NCI-H1417 (cell line): ENCODE measurements at places on chromosomes 2 and 18.

DNA sequence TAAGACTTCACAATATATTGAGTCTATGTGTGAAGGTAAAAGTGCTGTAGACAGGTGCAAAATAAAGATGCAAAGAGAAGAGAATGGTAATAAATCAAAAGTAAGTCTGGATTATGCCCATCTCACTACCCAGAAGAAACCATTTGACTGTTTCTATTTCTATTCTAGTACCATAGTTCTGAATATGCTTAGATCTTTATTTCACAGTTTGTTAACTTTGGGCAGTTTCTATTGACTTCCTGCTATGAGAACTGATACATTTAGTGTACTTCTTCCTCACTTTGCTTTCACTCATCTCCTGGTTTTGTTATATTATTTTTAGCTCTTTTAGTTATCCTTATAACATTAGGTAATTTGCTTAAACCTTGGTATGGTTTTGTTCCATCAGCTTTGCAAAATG, 94.9 kb downstream of the HS1BP3 start:
- DNase-seq, result no peak

GRCh38 chr2:217363470-217363869, 503.6 kb upstream of the TNP1 start:
- DNase-seq, result no peak

- no peak for DNase-seq
Measured at GRCh38 chr2:127163921-127164320, 56.2 kb downstream of the CYP27C1 start.

GRCh38 chr18:58887613-58887963, 22.9 kb downstream of the ZNF532 start:
- no peak for DNase-seq

- no peak for DNase-seq
Measured at GRCh38 chr2:17538022-17538843, 2.3 kb upstream of the VSNL1 start.

GRCh38 chr2:202147775-202148174, 74.7 kb downstream of the KIAA2012 start:
- DNase-seq, result no peak

GRCh38 chr2:162091325-162092007, 17.5 kb upstream of the DPP4 start:
- peak; percentile 2 for DNase-seq

GRCh38 chr18:66682855-66683322, 79.0 kb upstream of the CDH19 start:
- DNase-seq, result no peak

GRCh38 chr18:48475635-48476549, 62.9 kb upstream of the CTIF start:
- DNase-seq, result peak; percentile 66

- no peak for DNase-seq
Measured at GRCh38 chr2:232228332-232228731, 150.2 kb upstream of the ALPP start.

- no peak for DNase-seq
Measured at GRCh38 chr2:237698358-237698694, 70.9 kb downstream of the LRRFIP1 start.

DNA sequence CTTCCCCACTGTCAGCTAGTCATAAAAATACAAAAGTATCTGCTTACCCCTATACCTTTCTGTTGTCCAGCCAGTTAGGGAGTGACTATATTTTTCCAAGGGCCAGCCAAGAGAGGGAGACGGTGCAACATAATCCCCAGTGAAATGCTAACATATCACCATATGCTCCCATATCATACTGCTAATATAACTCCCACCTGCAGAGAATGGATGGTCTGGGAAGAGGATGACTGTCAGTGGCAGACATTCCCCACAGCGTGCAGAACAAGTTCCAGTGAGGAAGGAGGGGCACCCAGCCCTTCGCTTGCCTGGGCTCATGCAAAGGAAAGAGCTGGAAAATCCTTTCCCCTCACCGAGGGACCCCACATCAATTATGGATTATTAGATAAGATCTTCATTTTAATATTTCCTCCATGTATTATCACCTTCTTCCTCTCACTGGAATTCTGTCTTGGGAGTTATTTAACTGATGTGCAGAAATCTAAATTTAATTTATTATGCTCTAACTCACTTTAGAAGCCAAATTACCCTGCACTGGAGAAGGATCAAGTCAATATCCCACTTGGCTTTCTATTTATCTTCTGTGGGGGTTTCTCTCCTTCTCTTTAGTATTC, 135.6 kb downstream of the GALNT14 start:
- DNase-seq, result no peak

DNA sequence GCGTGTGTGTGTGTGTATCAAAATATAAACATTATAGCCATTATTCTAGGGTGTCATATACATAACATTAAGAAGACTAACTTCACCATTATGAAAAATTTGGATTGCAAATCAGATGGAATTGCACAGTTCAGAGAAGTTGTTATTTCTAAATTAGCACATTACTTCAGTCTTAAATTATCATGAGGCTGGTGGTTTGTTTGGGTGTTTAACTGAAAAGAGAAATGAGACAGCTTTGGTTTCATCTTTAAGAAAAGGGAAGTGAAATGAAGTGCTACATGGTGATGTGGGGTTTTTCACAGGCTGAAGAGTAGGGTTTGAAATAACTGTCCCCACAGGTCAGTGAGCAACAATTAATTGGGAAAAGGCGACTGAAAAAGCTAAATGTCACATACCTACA, 161.2 kb upstream of the XIRP2 start:
- no peak for DNase-seq

DNA sequence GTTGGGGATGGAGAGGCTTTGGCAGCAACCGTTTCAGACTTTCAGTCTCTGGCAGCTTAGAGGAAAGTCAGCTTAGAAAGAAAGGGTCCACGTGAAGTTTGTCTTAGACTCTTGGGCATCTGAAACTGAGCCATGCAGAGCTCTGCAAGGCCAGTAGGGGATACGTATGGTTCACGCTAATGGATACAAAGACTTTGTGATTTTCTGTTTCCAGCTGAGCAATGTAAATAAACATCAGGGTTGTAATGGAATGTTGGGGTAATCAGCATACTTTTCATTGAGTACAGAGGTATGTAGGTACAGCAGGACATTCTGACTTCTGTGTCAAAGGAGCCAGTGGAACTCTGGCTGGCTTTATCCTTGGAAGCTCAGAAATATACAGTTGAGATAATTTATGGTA, 31.0 kb downstream of the RALB start:
- DNase-seq, result no peak

- DNase-seq, result no peak
Measured at GRCh38 chr18:3924455-3924854, 474.5 kb downstream of the TGIF1 start.

- no peak for DNase-seq
Measured at GRCh38 chr2:195543902-195544894, 112.8 kb upstream of the SLC39A10 start.

DNA sequence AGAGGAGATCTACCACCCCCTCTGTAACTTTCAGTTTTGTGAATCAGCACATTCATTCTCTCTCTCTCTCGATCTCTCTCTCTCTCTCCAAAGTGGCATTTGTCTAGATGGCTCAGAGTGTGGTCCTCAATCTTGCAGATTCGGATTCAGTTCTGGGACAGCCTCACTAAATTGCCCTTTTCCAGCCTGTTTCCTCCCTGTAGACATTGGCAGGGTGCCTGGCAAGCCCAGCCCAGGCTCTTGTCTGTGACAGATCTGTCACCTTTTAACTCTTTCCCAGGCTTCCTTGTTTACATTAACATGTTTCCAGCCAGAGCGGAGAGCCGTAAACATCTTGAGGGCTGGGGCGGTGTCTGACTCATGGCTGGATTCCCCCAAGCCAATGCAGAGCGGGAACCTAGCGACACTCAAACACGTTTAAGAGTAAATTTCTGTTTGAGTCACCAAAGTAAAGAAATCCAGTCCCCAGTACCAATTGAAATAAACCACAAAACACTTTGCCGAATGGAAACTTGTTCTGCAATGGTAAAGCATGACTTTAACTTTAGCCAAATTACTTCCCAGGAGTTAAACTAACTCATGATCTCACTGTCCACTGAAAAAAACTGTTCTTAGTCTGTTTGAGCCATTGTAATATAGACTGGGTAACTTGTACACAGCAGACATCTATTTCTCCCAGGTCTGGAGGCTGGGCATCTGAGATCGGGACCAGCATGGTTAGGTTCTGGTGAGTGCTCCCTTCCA, 6.6 kb upstream of the CYP27C1 start:
- DNase-seq, result no peak

GRCh38 chr18:58076052-58076451, 32.0 kb downstream of the NEDD4L start:
- no peak for DNase-seq
